ENCODE measurements at places on chromosomes 2 and 18.

DNA sequence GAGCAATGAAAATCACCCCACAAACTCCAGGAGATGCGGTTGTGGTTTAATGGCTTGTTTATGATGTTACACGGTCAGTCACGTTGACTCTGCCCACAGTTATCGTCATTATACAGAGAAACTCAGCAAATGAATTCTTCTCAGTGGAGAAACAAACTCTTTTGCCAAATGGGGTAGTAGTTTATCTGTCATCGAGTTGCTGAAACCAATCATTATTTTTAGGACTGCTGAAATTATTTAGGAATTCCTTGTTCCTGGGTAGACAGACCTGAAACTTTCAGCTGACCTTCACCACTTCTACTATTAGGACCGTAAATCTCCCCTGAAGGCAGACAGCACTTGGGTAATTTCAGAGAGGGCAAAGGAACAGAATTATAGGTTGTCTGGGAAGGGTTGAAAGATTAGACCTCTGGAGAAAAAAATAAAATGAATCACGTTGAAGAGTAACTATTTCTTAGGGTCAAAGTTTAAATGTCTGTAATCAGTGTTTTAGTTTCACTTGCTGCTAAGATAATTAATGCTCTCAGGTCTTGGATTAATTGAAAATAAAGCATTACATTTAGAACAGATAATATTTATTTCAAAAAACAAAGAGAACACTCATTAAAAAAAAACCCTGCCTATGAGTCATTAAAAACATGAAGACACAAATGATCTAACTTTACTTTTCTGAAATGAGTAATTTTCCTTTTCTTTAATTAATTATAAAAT lies 52.1 kb upstream of the LYPD6 start:
- DNase-seq = no peak

DNA sequence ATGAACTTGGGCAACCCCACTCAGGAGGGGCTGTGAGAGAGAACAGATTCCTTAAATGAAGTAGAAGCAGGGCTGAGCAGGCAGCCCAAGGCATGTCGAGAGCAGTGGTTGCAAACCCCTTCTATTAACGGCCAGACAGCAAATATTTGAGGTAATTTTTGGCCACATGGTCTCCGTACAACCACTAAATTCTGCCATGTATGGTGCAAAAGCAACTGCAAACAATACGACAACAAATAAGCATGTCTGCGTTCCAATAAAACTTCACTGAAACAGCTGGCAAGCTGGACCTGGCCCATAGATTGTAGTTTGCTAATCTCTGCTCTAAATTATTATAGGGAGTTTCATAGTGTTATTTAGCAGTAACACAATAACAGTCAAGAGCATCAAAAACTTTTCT lies 217.0 kb upstream of the ZNF521 start:
- DNase-seq = no peak

DNA sequence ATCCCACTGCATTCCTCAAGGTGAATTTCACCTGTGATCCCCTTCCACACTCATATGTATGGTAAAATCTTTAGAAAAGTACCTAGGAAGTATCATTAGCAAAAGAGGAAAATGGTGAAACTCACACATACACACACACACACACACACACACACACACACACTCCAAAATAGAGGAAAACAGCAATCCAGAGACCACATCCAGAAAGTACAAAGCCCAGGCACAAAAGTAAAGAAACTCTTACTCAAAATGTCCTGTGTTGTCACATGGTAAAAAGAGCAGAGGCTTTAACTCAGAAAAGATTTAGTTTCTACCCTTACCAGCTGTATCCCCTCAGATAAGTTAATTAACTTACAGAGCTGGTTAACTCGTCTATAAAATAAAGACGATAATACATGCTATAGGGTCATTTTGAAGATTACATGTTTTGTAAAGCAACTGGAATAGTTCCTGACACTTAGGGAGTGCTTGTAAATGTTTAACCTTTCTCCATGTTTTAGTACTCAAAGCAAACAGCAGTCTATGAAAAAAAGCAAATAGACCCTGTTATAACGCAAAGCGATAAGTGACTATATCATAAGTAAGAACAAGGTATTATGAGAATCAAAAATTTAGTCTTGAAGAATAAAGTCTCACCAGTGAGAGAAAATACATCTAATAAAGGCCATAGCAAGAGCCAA lies 360.0 kb upstream of the LRATD1 start:
- DNase-seq = no peak

GRCh38 chr2:160199683-160200389 lies at the start of gene ITGB6:
ITGB6 (minus strand) TSS chr2:160200272; CDS start chr2:160200063, 209 bp downstream.
- no peak for DNase-seq

DNA sequence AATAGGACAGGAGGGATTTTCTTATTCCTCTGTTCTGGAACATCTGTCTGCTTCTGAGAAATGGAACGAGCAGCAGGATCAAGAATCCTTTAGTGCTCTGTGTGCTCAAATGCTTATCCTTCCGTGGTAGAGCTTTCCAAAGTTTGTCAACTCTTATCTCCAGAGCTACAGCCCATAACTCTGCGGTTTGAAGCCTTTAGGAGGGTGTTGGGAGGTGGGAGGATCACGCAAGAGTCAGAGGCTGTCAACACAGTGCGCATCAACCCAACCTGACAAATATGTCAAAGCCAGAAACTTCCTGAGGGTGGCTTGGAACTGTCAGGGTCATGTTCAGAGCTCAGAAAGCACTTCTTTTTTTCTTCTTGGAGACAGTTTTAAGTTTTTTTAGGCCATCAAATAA lies 95.9 kb downstream of the CRIM1 start:
- DNase-seq = peak; percentile 41

Data from lung microvascular endothelial cell (primary cell).